Stimulated activated CD4-positive, alpha-beta T cell treated with anti-CD3 and anti-CD28 coated beads, Interleukin-1b, Interleukin-23, amount 100 ng/mL, for 1 hour (primary cell): ENCODE measurements at places on chromosomes 5 and 9.

DNA sequence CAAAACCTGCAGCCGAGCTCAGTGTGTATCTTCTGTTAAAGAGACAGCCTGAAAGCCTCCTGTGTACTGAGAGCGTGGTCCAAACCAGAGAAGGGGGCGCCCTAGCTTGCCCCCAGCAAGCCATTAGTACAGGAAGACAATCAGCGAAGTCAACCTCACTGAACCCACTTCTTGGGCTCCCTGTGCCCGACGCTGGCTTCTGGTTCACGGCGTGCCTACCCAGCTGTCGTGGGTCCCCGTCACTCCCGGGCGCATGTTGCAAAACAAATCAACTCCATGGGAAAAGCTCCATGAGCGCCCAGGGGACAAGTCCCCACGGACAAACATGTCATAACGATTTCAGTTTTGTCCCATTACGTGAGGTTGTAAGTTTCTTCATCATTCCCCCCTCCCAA is 326.9 kb downstream of the SH3GL2 start:
- DNase-seq: no peak

- DNase-seq: no peak
These were observed 119.4 kb downstream of the CEP120 start for GRCh38 chr5:123303802-123304201.

- no peak for DNase-seq
These were observed 53.7 kb upstream of the TEX48 start for GRCh38 chr9:114735704-114736103.

GRCh38 chr5:62767650-62768049 is 189.0 kb downstream of the LRRC70 start:
- no peak for DNase-seq

DNA sequence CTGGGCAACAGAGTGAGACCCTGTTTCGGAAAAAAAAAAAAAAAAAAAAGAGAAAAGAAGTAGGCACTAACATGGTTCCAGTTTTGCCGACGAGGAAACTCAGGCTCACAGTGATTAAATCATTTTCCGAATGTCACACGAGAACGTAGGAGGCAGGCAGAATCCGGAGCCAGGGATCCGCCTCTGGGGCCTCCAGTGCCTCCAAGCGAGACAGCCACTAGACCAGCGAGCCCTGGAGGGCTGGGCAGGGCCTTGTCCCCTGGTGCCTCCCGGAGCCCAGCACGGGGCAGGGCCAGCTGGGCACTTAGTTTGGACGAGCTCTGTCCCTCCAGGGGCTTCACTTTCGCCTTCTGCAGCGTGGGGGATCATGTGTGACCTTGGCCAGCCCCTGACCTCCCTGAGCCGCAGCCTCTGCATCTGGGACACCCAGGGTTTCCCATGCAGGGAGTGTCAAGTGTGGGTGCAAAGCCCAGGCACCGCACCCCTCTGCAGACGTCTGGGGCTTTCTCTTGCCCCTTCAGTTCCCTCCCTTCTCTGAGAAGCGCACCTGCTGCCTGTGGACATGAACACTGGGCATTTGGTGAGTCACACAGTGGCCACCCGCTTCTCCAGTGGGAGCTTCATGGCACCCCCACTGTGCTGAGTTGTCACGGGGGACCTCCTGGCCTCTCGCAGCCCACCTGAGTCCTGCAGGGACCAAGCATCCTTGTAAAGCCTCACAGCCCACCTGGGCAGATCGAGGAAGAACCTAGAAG is 80.3 kb downstream of the RXRA start:
- no peak for DNase-seq

GRCh38 chr5:61758711-61759110 is 426.7 kb downstream of the ZSWIM6 start:
- no peak for DNase-seq

DNA sequence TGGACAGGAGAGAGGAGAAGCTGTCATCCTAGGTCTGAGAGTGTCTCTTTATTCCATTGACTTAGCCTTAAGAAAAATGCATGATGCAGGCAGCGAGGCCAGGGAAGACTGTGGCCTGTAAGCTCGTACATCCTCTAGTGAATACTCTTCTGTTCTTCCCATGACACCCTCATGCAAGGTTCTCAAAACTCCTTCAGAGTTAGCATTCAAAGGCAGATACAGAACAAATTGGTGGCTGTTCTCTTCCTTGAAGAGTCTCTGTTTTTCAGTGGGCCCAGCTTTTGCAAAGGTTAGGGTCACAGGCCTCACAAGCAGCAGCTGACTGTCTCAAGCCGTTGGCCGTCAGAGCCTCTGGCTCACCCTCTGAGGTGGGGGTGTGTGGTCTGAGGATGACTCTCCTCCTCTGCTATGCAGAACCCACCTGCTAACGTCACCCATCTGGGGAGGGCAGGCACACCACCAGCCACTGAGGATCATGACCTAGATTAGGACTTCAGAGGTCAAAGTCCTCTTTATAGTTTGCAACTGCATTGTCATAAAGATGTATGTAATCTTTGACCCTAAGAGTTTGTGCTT is 15.1 kb downstream of the ADCY2 start:
- no peak for DNase-seq

DNA sequence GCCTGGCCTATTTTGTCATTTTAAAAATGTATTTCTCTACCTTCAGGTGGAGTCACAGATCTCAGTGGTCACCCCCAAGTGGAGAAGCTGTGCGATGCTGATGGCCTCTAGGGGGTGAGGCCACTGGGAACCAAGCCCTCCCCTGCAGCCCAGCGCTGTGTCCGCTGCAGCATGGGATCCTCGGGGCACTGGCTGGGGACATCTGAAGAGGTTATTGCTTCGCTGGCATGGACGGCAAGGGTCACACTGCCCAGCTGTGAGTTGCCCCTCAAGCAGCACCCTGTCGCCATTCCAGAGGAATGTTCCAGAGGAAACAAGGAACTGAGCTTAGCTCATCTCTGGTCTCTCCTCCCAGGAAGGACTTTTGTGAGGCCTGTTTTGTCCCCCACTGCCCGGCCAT is 119.6 kb upstream of the S1PR3 start:
- DNase-seq: no peak

- no peak for DNase-seq
These were observed 183.1 kb downstream of the GAS1 start for GRCh38 chr9:86764221-86764624.

DNA sequence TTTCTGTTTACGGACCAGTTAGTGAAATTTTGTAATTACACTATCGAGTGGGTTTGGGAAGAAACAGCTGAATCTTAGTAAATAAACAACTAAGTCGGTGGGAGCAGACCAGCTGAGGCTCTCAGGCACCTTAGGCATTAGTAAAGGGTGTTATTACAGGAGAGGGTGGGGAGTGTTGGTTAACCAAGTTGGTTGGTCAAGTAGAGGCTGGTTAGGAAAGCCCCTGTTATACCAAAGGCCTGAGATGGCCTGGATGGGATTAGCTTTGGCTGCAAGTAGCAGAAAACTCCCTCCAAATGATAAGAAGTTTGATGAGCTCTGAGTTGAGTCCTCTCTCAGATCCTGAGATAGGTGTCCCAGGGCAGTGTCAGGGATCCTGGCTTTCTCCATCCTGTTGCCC is 81.3 kb downstream of the PPARGC1B start:
- DNase-seq: no peak

DNA sequence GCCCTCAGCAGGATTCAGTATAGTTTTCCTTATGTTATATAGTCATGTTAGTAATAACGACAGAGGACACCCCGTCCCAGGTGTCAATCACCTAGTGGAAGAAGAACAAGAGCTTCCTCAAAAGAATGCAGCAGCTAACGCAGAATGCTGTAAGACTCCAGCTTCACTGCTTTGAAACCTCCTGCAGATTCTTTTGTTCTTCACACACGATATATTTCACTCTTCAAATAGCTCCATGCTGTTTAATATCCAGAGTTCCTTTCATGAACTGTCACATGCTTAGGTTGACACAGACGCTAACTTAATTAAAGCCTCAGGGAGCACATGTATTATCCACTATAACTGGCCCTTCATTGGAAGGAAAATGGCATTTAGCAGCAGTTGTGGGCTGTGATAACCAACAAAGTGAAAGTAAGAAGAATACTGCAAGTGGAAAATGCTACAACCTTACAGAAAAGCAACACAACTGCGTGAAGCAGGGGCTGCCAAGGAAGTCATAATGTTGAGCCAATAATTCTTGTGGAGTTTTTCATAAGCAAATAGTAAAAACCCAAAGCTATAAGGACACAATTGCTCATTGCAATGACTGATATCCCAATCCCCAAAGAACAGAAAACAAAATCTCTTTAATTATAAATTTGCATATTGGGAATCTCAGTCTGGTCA is 387.5 kb downstream of the PLK2 start:
- DNase-seq: no peak

DNA sequence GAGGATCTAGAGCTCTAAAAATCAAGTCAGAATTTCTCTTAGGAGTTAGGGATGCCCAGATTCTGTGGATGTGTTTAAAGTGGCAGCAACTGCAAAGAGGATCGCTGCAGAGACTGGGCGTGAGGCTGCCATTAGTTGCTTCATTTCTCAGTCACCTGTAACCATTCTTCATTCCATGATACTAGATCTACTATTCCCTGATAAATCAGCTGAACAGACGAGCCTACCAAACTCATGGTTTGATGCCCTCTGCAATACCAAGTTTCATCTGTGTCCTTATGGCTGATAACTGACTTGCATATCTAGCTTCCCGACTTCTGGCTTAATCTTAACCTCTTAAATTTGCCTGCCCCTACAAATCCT is 33.3 kb downstream of the UBE2R2 start:
- DNase-seq: no peak
